ENCODE measurements at places on chromosomes 1 and 21.
A peak's percentile ranks its signal among the peaks of the same experiment; 100 is the strongest.

DNA sequence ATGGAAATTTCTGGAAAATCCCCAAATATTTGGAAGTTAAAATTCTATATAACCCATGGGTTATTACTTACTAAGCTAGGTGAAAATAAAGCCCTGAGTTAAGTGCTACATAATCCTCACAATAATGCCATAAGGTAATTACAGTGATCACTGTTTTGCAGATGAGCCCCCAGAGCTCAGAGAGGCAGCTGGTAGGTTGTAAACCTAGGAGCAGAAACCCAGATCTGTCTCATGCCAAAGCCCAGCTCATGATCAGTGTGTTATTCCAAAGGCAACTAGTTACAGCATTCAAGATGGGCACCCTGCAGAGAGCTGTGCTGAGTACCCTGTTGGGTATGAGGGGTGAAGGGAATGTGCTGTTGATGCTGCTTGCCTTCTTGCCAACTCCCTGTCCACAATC lies 10.8 kb upstream of the MYOG start:
- no peak for DNase-seq

DNA sequence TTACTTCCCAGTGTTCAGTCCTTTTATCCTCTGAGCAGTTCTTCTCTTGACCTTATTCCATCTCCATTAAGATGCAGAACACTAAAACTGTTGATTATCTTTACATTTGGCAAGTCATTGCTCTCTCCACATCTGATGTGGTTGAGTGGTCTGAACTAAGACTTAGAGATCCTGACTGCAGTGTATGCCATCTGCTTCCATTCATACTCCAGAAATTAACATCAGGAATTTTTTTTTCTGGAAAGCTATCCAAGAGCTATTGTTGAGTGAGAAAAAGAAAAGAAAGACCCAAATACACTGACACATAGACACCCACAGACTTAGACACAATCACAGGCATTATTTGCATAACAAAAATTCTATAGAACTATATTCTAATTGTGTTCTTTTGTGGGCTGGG lies 3.7 kb upstream of the TRIM62 start:
- DNase-seq, result no peak

DNA sequence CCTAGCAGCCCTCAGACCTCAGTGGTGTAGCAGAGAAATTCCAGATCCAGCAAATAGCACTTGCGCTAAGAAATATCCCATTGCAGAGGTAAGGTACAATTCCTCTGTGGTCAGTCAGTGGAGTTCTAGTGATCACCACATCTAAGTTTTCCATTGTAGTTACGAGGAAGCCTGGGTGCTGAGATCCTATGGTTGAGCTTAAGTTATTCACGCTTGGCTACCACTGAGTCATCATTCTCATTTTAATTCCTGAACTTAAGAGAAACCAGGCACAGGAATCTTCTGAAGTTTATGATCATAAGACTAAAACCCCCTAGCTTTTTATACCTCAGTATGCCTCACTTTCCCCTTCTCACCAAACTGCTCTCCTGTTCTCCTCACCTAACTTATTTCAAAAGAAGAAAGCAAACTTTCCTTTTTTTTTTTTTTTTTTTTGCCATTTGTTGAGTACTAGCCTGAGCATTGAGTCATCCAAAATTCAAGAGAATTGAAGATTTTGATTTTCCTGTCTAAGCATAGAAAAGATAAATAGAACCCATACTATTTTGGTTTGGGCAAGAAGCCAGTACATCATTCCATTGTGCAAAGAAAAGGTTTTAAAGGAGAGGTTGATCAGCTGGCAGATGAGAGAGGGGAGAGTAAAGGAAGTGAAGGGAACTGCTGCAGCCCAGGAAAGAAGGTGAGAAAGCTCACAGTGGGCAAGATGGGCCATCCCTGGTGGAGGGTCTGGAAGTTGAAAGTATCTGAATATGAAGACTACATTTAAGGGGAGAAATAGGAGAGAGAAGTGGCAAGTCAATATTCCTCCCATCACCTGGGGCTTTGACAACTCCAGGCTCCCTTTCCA lies 39.9 kb downstream of the SERBP1 start:
- DNase-seq, result peak; percentile 85

DNA sequence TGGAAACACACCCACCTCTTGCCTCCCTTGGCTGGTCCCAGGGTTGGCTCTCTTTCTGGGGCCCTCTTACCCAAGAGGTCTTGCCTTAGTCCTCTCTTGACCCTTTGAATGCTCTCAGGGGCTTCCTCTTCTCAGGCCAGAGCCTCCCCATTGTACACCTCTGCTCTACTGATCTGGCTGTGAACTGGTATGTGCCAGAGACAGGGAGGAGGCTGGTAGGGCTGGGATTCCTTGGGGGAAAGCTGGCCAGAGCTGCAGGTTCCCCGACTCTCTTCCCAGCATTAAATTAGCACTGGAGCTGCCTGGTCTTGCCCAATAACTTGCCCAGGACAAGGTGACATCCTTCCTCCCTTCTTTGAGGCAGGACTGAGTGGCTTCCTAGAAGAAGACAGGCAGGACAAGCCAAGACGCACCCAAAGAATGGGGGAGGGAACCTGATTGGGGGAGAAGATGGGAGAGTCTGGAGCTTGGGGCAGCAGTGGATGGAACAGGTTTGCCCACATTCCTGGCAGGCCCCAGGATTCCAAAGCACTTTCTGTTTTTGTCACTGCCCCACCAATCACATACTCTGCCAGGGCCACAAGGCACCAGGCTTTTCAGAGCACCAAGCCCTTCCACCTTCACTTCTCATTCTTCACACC lies 37.2 kb upstream of the CITED4 start:
- peak; percentile 91 for DNase-seq

GRCh38 chr1:246482805-246483568 lies 24.1 kb downstream of the SMYD3 start:
- peak; percentile 20 for DNase-seq

DNA sequence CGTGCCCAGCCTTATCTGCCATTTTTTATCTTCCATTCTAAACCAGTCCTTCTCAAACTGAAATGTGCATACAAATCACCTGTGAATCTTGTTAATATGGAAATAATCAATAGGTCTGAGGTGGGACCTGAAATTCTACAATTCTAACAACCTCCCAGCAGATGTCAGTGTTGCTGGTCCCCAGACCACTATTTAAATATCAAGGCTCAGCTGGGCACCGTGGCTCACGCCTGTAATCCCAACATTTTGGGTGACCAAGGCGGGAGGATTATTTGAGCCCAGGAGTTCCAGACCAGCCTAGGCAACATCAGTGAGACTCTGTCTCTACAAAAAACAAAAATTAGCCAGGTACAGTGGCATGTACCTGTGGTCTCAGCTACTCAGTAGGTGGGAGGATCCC lies 4.1 kb downstream of the UQCRHL start:
- DNase-seq, result no peak

DNA sequence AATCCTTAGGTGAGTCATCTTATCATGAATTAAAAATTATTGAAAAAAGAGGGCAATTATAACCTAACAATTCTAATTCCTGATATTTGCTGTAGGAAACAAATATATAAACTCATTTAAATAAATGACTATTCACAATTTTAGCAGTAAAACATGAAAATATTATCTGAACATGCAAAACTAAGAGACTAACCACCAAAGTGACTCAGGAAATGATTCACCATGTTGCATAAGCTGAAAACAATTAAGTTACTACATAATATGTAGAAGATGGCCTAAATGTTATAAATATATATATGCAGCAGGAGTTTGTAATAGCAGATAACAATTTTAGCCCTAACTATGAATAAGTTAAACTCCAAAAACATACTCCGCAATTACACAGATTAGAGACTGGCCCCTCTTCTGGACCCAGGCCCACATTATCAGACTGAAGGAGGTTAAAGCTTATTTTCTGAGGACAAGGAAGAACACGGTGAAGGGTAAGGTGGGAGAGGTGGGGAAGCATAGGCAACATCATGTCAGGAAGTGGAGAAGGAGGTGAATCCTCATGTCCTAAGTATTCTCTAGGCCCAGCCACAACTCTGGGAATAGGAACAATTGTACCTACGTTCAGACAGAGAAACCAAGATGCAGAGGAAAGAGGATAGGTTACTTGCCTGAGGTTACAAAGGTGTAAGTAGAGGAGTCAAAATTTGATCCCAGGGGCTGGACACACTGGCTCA lies 15.6 kb upstream of the AIM2 start:
- peak; percentile 92 for DNase-seq

- peak; percentile 35 for DNase-seq
Measured at GRCh38 chr1:59016390-59016789, 232.5 kb upstream of the JUN start.

DNA sequence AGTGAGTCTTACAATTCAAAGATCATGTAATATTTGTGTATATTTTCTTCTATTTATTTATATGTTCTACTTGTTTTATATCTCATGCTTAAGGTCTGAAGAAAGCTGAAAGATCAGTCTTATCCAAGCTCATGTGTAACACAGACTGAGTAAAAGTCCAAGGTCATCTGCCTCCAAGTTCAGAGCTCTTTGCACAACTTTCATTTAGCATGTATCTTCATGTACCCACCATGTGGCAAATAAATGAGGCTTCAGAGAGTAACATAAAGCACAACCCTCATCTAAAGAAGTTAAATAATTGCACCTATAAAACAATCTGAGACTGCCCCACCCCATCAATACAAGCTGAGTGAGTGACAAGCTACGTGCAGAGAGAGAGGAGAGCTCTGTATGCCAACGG lies 38.5 kb upstream of the PRDX6 start:
- DNase-seq, result no peak

- no peak for DNase-seq
Measured at GRCh38 chr1:221408117-221408803, 333.6 kb downstream of the DUSP10 start.

GRCh38 chr1:36099681-36100341 lies 11.1 kb downstream of the ADPRS start:
- DNase-seq, result peak; percentile 49

DNA sequence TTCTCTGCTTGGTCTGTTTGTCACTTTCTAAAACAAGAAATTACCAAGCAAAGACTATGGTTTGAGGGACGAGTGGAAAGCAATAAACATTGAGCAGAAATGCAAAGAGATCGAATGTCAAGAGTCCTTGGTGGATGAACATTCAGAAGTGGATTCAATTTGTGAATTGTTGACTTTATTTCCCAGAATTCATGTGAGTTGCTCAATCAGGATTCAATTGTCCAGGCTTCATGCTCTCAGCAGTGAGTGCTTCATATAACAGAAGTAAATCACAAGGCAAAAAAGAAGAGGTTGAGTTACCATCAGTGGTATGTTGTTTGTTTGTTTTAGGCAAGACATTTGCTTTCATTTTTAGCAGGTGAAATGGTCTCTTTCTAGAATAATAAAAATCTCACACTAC lies 31.9 kb downstream of the NGF start:
- no peak for DNase-seq

DNA sequence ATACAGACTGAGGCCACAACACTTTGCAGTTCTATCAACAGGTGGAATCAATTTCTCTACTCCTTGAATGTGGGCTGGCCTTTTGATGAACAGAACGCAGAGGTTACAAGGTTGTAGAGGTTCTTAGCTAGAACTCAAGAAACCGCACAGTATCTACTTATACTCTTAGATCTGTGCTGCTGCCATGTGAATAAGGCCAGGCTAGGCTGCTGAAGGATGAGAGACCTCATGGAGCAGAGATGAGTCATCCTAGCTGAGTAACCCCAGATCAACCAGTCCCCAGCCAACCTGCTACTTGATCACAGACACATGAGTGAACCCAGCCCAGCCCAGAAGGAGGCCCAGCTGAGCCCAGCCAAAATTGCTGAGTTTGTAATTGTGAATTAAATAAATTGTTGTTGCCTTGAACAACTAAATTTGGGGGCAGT lies 35.3 kb upstream of the BCAR3 start:
- DNase-seq, result peak; percentile 79

DNA sequence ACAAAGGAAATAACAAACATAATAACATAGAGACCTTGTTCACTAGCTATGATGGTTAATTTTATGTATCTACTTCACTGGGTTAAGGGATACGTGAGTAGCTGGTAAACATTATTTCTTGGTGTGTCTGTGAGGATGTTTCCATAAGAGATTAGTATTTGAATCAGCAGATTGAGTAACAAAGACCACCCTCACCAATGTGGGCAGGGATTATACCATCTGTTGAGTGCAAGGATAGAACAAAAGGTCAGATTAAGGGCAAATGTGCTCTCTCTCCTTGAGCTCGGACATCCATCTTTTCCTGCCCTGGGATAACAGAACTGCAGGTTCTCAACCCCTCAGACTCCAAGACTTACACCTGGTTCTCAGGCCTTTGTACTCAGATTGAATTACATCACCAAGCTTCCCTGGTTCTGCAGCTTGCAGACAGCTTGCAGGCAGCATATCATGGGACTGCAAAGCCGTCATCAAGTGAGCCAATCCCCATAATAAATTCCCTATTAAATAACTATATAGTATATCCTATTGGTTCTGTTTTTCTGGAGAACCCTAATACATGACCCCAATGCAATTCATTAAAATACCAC lies 9.2 kb downstream of the SPATA6 start:
- DNase-seq, result no peak

DNA sequence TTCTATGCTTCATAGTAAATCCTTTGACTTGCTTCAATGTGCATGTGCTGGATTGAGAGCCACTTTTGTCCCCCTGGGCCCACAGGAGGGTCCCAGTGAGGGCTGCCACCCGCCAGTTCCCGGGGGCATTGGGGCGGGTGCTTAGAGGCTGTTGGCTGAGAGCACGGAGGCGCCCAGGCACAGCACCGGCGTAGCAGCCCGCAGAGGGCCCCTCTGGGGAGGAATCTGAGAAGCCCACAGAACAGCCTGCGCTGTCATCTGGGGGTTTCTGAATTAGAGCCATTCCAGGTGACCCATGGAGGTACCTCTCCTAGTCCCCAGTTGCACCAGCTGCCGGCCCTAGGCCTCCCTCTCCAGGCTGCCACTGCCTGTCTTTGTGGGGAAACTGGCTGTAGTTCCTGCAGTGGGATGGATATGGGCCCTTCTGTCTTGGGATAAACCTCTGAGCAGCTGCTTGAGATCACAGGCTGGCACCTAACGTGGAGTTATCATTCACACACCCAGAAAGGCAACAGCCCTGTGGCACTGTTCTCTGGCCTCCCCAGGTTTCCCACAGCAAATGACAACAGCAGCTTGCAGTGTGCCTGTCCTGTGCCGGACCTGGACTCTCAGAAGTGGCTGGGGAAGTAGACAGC lies 39.5 kb downstream of the TMEM51 start:
- DNase-seq, result no peak

DNA sequence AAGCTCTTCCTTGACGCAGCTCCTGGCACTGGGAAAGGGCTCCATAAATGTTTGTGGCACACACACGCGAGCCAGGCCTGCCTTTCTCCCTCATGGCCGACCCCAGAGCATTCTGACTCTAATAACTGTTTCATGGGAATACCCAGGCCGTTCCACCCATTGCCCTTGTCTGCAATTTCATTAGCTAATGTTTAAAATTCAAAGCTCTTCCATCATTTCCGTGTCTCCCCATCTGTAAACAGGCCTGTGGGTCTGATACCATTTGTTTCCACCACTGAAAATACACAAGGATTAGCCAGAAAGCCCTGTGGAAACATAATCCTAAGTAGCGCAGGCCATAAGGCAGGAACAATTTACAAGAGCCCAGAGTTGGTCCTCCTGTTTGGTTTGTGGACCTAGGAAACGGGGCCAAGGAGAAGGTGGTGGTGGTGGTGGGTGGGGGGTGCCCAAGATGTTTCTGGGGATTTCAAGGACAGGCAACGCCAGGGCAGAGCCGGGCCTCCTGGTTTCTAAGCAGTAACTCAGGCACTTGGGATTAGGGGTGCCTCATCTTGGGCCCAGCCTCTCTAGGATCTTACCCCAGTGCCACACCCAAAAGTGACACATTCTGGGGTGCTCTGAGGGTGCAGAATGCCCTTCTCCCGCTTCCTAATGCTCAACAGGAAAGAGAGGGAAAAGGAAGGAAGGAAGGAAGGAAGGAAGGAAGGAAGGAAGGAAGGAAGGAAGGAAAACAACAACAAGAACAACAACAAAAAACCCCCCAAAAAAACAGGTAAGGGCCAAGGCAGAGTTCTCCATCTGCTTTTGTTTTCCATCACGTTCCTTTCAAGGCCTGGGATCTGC lies 79.4 kb downstream of the SSBP3 start:
- DNase-seq, result no peak
